Large intestine (tissue), 12 donors: ENCODE measurements at places on chromosomes 11 and 22. TPM values are rescaled to one million over a fixed set of nuclear protein-coding genes. Genes with fewer than 3 reads are reported as not detected.

The SPON1 gene
- polyA plus RNA-seq, result 71.8 TPM

DNA sequence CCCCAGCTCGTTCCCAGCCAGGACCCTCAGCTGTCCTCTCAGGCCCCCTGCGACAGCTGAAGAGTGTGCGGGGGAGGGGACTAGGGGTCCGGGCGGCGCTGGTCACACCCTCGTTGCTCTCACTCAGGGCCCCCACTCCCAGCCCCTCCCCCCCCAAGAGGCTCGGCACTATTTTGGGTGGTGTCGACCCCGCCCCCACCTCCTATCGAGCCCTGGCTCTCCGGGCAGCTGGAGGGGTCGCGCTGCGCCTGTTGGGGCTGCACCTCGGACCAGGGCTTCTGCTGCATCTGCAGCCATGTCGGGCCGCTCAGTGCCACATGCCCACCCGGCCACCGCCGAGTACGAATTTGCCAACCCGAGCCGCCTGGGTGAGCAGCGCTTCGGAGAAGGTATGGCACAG, at the start of gene HSPB2:
TSS of gene HSPB2 (plus strand) at position 200 of the 400 bp plus-strand sequence. CDS start at position 296, 96 bp downstream.
- H3K4me1 ChIP-seq, result peaks cover 18% of the 10 kb centered on the region
- H3K27me3 ChIP-seq, result peaks cover 14% of the 10 kb centered on the region
- H3K27ac ChIP-seq, result peak within 1 kb of the TSS; percentile 65
- no peak for DNase-seq
- peak within 1 kb of the TSS; percentile 29 for H3K4me3 ChIP-seq
- no peaks in the 10 kb centered on the region for H3K36me3 ChIP-seq

GRCh38 chr11:71236836-71237475, 15.4 kb downstream of the SHANK2 start:
- DNase-seq, result no peak
- no peak overlapping the region for H3K27ac ChIP-seq
- H3K4me1 ChIP-seq, result peaks cover 10% of the 10 kb centered on the region
- no peak overlapping the region for H3K4me3 ChIP-seq

DNA sequence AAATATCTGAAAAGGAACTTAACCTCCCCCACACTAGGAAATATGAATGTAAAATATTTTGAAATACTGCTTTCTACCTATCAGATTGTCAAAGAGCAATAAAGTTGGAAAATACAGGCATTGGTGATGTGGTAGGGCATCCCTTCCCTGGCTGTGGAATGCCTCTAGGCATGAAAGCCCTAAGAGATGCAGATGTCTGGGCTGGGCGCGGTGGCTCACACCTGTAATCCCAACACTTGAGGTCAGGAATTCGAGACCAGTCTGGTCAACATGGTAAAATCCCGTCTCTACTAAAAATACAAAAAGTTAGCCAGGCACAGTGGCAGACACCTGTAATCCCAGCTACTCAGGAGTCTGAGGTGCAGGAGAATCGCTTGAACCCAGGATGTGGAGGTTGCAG, 22.0 kb downstream of the ARAP1 start:
- no peak for DNase-seq
- peaks cover 8% of the 10 kb centered on the region for H3K36me3 ChIP-seq
- no peak overlapping the region for H3K27ac ChIP-seq
- H3K27me3 ChIP-seq, result no peaks in the 10 kb centered on the region
- H3K4me1 ChIP-seq, result peaks cover 13% of the 10 kb centered on the region
